HFFc6 (cell line): ENCODE measurements at places on chromosomes 7 and 10.

DNA sequence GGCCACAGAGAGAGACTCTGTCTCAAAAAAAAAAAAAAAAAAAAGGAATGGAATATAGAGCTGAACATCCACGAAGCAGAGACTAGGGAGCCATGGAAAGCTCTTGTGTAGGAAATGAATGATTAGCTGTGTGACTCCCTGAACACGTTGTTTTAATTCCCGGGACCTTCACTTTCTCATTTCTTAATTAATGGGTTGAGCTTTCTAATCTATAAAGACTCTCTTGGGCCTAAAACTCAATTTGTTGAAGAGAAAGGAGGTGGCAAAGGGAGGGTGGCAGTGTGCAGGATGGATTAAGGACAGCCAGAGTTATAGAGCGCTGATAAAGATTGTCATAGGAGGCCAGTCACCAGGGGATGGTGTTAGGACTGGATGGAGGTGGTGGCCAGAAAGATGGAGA lies 48.0 kb downstream of the CYCS start:
- DNase-seq = no peak

GRCh38 chr7:14483663-14484062 lies 418.9 kb downstream of the DGKB start:
- no peak for DNase-seq

- DNase-seq = no peak
Observed at GRCh38 chr7:112052993-112053736, 153.0 kb downstream of the DOCK4 start.

DNA sequence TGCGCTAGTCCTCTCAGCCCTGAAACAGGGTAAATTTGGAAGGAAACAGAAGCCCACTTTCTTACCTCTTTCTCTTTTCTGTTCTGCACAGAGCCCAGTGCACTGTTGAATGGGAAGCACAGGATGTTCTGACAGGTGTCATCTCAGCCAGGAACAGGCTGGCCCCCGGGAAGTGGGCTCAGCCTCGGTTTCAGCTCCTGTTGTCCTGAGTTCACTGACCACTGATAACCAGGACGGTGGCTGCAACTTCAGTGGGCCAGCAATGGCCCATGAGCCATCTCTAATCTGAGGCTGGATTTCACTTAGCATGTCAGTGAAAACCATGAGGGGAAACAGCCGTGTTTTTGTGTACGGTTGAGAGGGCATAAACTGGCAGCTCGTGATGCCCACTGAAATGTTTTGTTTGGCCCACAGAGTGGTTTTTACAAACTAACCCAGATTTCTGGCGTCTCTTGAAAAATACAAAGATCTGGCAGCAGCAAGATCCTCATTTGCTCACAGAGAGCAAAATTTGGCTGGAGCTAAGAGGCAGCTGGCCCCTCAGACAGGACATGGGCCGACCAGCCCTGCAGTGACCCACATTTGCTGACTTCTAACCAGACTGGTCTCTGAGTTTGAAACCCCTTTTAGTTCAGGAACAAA lies 455.9 kb downstream of the PAXIP1 start:
- DNase-seq = no peak

DNA sequence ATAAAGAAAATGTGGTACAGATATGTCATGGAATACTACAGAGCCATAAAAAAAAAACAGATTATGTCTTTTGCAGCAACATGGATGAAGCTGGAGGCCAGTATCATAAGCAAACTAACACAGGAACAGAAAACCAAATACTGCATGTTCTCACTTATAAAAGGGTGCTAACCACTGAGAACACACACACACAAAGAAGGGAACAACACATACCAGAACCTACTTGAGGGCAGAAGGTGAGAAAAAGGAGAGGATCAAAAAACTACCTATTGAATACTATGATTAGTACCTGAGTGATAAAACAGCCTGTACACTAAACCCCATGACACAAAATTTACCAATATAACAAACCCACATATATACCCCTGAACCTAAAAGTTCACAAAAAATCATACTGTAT lies 144.6 kb downstream of the TPK1 start:
- no peak for DNase-seq

DNA sequence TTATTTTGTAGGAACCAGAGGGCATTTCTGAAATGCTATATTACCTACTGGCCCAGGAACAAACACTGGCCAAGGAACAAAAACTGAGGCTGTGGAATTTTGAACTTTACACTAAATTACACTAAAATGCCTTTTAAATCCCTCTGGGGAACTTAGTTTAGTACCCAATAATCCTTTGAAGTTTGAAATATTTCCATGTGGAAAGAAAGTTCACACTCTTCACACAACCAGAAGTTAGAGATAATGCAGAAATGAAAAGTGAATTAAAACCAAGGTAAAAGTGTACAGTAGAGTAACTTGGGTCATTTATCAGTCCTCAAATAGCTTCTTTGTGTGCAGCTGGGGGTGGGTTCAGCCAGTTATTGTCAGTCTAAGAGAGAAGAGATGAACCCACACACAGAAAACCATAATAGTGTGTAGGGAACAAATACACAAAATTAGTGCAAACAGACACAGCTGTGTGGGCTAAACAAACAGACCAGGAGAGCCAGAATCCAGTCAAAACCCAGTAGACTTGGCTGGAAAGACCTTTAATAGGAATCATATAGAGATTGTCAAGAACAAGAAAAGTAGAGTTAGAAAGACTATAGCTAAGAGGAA lies 46.5 kb upstream of the DGKI start:
- DNase-seq = no peak

- DNase-seq = peak; percentile 19
Observed at GRCh38 chr7:115183431-115184057, 261.6 kb downstream of the MDFIC start.

- DNase-seq = no peak
Observed at GRCh38 chr10:60732807-60733516, 45.3 kb upstream of the CDK1 start.

DNA sequence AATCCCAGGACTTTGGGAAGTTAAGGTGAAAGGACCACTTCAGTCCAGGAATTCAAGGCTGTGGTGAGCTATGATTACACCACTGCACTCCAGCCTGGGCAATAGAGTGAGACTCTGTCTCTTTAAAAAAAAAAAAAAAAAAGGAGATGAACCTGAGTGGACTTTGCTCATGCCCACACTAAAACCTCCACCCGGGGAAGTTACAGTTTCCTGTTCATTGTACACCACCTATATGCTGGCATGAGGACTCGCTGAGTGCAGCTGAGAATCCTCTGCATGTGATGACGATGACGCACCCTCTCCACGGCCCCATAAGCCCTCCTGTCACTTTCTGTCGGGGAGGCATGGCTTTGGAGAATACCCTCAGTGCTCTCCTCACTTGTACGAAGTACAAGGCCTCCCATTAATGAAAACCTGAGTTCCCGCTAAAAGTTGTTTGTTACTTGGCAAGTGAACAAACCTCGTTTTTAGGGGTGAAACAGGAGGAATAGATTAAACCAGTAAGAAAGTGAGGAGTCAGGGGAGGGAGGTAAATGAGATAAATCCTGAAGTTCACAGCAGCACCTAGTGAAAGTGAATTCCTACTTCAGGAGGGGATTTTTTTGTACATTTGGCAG lies 15.9 kb downstream of the TMEM176B start:
- DNase-seq = no peak

- DNase-seq = no peak
Observed at GRCh38 chr10:69619626-69620025, 10.4 kb upstream of the FAM241B start.

GRCh38 chr7:138478499-138478908 lies 18.4 kb downstream of the TRIM24 start:
- no peak for DNase-seq

DNA sequence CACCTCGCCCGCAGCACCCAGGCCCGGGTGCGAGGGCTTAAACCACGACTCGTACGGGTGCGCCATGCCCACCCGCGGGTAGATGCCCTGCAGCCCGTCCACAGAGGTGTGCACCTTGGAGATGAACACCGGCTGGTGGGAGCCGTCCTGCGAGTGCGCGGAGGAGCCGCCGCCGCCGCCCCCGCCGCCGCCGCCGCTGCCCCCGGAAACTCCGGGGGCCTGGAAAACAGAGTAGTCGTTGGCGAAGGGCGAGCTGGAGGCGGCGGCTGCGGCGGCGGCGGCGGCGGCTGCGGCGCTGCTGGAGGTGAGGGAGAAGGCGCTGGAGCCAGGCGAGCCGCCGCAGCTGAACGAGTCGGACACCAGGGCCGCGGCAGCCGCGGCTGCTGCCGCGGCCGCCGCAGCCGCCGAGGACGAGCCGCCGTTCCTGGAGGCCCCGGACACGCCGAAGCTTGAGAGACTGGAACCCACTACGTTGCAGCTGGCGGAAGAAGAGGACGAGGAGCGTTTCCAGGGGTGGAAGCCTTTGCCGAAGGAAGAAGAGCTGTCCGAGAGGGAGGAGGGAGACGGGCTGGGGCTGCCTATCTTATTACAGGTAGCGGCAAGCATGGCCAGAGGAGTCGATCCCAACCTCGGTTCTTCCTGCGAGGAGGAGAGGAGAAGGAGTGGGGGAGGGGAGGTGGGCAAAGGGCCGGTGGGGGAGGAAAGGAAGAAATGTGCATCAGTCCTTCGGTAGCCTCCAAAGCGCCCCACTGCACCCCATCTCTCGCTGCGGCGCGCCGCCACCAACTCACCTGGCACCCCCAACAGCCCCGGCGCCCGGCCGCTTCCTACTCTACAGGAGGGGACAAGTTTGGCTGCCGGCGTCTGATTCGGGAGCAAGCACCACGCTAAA lies 1.3 kb downstream of the SP8 start:
- DNase-seq = no peak

DNA sequence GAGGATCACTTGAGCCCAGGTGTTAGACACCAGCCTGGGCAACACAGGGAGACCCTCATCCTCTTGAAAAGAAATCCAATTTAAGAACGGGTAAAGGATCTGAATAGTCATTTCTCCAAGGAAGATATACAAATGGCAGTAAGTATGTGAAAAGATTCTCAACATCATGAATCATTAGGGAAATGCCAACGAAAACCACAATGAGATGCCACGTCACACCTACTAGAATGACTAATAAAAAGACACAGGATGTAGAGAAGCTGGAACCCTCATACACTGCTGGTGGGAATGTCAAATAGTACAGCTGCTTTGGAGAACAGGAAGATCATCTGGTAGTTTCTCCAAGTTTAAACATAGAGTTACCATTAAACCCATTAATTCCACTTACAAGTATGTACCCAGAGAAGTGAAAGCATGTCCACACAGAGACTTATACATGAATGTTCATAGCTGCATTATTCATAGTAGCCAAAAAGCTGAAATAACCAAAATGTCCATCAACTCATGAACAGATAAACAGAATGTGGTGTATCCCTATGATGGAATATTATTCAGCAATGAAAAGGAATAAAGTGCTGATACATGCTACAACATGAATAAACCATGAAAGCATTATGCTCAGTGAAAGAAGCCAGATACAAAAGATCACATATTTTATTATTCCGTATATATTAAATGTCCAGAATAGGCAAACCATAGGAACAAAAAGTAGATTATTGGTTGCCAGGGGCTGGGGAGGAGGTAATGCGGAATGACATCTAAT lies 13.1 kb upstream of the ZMIZ2 start:
- DNase-seq = peak; percentile 97

GRCh38 chr10:12418000-12418399 lies 68.7 kb downstream of the CAMK1D start:
- no peak for DNase-seq

DNA sequence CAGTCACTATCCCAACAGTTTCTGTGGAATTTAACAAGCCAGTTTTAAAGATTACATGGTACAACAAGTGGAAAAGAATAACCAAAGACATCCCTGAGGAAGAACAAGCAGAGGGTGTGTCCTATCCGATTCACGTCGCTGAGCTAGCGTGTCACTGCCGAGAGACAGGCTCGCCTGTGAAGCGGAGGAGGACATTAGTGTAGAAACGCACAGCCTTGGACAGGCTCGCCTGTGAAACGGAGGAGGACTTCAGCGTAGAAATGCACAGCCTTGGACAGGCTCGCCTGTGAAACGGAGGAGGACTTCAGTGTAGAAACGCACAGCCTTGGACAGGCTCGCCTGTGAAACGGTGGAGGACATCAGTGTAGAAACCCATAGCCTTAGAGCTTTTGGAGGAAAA lies 52.7 kb upstream of the INPP5A start:
- no peak for DNase-seq

GRCh38 chr7:121080257-121080912 lies 91.9 kb downstream of the CPED1 start:
- DNase-seq = no peak

DNA sequence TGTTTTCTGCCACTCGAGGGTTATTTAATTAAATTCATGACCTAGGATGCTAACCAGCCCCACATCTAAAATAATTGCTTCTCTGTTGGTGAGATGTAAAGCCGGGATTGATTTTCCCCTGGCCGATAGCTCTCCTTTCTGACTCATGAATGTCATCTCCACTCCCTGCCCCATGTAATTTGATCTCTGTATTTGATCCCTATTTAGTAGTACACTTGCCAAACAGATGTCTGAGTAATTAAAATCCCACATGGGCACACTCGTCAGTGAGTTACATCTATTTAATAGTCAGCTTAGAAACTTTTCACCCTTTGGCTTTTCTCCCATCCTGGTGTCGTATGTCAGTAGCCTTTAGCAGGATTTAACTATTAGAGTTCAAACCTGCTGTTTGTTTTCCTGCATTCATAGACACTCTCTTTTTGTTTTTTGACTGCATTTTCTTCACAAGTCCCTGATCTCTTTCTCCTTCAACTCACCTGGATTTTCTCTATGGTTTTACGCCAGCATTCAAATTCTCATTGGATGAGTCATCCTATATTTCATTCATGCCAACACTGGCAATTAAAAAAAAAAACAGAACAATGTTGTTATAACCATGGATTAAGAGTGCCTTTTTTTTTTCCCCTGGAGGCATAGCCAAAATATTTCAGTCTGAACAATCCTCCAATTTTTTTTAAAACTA lies 82.7 kb downstream of the SPAG6 start:
- DNase-seq = peak; percentile 79

DNA sequence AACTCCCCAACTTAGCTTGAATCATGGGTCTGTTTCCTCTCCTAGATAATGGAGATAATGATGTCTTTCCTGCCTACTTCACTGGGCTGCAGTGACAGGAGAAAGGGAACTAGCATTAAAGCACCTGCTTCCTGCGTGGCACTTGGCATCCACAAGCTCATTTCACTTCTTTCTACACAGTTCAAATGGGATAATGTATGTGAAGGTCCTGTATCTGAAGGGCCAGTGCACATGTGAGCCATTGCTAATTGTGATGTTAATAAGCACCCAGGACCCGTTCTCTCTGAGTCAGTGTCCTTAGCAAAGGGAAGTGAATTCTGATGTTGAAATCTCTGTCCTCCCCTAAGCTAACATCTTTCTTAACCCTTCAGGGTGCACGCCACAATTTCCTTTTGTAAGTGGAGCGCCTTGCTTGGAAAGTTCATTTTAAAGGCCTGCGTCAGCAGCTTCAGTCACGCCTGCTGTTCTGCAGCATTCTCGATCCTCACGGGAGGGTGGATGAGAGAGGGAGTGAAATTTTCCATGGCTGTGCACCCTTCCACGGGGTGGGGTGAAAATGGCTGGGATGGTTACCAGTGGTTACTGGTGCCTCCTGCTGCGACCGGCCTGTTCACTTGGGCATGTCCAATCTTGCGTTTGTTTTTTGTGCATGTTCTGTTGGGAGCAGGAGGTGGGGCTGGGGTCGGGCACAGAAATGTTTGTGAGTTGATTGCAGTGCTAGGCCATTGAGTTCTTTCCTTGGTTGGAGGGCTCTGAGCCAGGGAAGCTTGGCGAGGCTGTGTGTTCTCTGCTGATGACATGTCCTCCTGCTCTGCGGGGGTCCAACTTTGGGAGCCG lies 59.2 kb downstream of the HK1 start:
- peak; percentile 93 for DNase-seq
